ENCODE measurements at places on chromosomes 1 and 21.

- H3K27me3 ChIP-seq: no peaks in the 10 kb centered on the region
- no peak overlapping the region for H3K27ac ChIP-seq
- H3K36me3 ChIP-seq: no peaks in the 10 kb centered on the region
- no peaks in the 10 kb centered on the region for H3K4me1 ChIP-seq
- no peak for ATAC-seq
Measured at GRCh38 chr21:27326301-27326700, 359.4 kb upstream of the ADAMTS5 start.

DNA sequence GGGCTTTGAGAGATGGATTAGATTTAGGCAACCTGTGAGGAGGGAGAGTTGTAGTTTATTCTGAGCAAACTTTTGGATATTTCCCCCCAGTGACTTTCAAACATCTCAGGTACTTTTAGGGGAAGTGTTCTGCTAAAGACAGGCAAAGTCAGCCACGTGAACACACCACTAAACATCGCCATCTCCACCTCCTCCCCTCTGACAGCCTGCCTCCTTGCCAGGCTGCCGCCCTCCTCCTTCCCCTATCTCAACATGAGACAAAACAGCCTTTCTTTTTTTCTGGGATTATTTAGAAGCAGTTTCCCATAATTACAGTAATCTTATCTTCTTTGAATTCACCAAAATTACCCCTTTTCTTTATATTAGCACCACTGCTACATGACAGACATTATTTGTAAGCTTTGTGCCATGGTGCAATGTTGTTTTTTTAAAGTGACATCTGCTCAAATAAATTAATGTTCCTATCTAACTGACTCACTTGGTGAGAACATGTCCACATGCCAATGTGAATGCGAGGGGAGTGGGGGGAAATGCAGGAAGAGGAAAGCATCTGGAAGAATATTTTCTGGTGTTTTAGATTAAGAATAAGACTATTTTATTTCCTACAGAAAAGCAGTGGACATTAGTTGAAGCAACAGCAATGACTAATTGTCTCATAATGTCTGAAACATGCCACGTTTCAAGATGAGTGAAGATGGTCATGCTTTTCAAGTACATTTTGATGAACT, 147.8 kb upstream of the ATP1B1 start:
- no peaks in the 10 kb centered on the region for H3K27me3 ChIP-seq
- no peaks in the 10 kb centered on the region for H3K36me3 ChIP-seq
- H3K27ac ChIP-seq: no peak overlapping the region
- no peaks in the 10 kb centered on the region for H3K4me1 ChIP-seq
- ATAC-seq: no peak

- peak overlapping the region; percentile 39 for H3K27ac ChIP-seq
- no peak for ATAC-seq
- no peaks in the 10 kb centered on the region for H3K27me3 ChIP-seq
- no peaks in the 10 kb centered on the region for H3K36me3 ChIP-seq
- H3K4me1 ChIP-seq: no peaks in the 10 kb centered on the region
Measured at GRCh38 chr1:31694069-31694963, 9.5 kb downstream of the COL16A1 start.

- ATAC-seq: no peak
- H3K4me3 ChIP-seq: no peak overlapping the region
- H3K4me1 ChIP-seq: no peaks in the 10 kb centered on the region
Measured at GRCh38 chr1:171116676-171117075, 26.0 kb downstream of the FMO3 start.

DNA sequence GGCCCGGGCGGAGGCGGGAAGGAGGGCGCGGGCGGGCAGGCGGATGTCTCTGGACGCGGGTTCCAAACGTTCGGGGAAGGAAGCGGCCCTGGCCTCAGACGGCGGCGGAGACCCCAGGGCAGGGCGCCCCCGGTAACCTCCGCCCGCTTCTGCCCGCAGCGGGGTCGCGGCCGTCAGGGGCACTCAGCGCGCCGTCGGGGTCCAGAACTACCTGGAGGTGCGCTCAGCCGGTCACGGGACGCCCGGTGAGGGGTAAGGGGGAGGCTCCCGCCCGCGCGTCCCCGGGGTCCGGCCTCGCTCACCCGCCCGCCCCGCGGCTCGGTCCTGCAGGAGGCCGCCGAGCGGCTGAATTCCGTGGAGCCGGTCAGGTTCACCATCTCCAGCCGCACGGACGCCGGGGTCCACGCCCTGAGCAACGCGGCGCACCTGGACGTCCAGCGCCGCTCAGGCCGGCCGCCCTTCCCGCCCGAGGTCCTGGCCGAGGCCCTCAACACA, 406 bp downstream of the PUSL1 start:
- peak overlapping the region; percentile 97 for H3K27ac ChIP-seq
- ATAC-seq: no peak
- peak overlapping the region; percentile 92 for H3K4me3 ChIP-seq

- peaks cover 9% of the 10 kb centered on the region for H3K27me3 ChIP-seq
- peaks cover 21% of the 10 kb centered on the region for H3K4me1 ChIP-seq
- ATAC-seq: no peak
- no peaks in the 10 kb centered on the region for H3K36me3 ChIP-seq
Measured at GRCh38 chr21:41960386-41960785, 6.6 kb upstream of the C2CD2 start.

DNA sequence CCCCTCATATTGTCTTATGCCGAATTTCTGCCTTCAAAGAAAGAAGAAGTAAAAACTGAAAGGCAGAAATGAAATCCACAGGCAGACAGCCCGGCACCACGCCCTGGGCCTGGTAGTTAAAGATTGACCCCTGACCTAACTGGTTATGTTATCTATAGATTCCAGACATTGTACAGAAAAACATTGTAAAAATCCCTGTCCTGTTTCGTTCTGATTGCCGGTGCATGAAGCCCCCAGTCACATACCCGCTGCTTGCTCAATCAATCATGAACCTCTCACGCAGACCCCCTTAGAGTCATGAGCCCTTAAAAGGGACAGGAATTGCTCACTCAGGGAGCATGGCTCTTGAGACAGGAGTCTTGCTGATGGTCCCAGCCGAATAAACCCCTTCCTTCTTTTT, 49.3 kb downstream of the JMJD4 start:
- no peaks in the 10 kb centered on the region for H3K27me3 ChIP-seq
- H3K36me3 ChIP-seq: no peaks in the 10 kb centered on the region
- no peak for ATAC-seq
- H3K4me3 ChIP-seq: no peak overlapping the region
- no peaks in the 10 kb centered on the region for H3K4me1 ChIP-seq
- no peak overlapping the region for H3K27ac ChIP-seq

DNA sequence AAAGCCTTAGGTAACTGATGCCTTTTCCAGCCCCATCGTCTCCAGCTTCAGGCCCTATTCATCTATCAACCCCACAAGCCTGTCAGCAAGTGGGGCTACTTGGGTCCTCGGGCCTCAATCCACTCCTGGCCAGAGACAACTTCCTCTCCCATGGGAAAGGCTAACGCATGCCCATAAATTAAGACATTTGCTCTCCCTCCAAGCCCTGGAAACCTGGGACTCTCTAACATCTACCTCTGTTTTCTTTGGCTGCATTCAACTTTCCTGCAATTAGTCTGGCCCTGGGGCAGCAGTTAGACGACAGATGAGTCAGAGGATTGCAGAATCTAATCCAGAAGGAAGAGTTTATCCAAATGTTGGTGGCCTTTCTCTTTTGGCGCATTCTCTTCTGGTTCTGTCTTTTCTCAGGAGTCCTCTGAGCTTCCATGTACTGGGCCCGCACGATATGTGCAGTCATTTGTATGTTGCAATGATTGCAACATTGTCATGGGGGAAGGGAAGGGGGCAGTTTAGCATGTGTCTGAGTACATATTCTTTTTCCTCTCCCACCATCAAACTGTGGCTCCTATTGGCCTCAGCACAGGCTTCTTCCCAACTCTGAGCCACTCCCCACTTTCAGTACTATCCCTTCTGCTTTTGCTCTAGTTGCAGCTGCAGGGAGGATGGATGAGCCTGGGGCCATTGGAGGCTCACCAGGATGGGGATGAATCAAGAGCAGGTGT, 54.4 kb downstream of the NAV1 start:
- peak; percentile 92 for ATAC-seq
- no peak overlapping the region for H3K4me3 ChIP-seq
- peaks cover 37% of the 10 kb centered on the region for H3K4me1 ChIP-seq
- H3K27ac ChIP-seq: no peak overlapping the region

GRCh38 chr1:234776256-234776875, 166.4 kb upstream of the IRF2BP2 start:
- H3K36me3 ChIP-seq: no peaks in the 10 kb centered on the region
- no peak for ATAC-seq
- no peaks in the 10 kb centered on the region for H3K4me1 ChIP-seq
- H3K27ac ChIP-seq: no peak overlapping the region

DNA sequence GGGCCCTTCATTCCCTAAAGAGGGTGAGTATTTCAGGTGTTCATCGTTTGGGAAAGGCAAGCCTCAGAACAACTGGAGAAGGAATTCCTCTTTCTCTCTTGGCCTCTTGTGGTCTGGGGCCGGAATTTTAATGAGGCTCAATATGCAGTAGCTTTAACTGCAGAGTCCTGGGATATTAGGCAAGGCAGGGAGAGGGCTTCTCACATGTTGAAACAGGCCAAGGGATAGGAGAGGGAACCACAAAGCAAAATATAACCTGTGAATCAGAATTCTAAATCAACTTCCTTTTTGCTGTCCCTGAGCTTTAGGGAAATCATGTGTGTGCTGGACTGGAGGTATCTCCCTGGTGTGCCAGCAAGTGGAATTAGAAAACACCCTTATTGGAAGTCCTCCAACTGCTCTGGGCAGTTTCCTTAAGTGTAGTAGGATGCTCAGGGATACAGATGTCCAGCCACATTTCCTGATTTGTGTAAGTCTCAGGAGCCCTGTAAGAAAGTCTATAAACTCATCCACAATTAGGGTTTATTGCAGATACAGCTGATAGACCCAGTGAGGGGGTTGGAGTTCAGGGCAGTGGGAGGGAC, 215.8 kb upstream of the ZRANB2 start:
- no peaks in the 10 kb centered on the region for H3K27me3 ChIP-seq
- H3K4me3 ChIP-seq: no peak overlapping the region
- no peaks in the 10 kb centered on the region for H3K36me3 ChIP-seq
- no peaks in the 10 kb centered on the region for H3K4me1 ChIP-seq
- no peak for ATAC-seq

- no peaks in the 10 kb centered on the region for H3K36me3 ChIP-seq
- no peak overlapping the region for H3K4me3 ChIP-seq
- no peak for ATAC-seq
Measured at GRCh38 chr1:76055987-76056386, 18.6 kb upstream of the ST6GALNAC3 start.

DNA sequence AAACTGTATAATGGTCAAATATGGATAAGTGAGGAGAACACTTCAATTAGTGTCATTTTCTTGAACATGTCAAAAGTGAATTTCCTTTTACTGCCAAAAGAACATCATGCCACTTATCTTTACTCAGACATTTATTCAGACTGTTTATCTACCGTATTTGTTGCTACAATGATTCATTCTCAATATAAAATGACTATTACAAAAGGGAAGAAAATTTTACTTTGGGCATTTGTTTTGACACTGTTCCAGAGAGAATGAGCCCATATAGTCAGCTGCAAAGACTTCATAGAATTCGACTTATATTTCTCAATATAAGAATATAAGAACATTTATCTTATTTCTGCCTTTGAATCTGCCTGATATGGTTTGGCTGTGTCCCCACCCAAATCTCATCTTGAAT, 1699.1 kb downstream of the BRINP3 start:
- no peaks in the 10 kb centered on the region for H3K36me3 ChIP-seq
- H3K4me1 ChIP-seq: no peaks in the 10 kb centered on the region
- H3K27me3 ChIP-seq: no peaks in the 10 kb centered on the region
- no peak overlapping the region for H3K27ac ChIP-seq
- H3K4me3 ChIP-seq: no peak overlapping the region
- no peak for ATAC-seq

DNA sequence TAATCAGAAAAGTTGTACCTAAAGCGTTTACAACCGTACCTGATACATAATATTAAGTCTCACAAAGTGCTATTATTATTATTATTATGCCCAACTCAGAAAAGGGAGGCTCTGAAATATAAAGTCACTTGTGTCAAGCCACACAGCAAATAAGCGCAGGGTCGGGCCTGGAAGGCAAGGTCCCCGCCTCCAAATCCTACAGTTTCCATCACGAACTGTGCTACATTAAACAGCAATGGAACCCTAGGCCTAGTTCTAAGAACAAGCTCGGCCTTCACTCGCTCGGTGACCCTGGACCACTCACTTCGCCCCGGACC, 549 bp downstream of the PARS2 start:
- no peaks in the 10 kb centered on the region for H3K36me3 ChIP-seq
- no peaks in the 10 kb centered on the region for H3K27me3 ChIP-seq
- no peaks in the 10 kb centered on the region for H3K4me1 ChIP-seq
- H3K27ac ChIP-seq: peak overlapping the region; percentile 83

DNA sequence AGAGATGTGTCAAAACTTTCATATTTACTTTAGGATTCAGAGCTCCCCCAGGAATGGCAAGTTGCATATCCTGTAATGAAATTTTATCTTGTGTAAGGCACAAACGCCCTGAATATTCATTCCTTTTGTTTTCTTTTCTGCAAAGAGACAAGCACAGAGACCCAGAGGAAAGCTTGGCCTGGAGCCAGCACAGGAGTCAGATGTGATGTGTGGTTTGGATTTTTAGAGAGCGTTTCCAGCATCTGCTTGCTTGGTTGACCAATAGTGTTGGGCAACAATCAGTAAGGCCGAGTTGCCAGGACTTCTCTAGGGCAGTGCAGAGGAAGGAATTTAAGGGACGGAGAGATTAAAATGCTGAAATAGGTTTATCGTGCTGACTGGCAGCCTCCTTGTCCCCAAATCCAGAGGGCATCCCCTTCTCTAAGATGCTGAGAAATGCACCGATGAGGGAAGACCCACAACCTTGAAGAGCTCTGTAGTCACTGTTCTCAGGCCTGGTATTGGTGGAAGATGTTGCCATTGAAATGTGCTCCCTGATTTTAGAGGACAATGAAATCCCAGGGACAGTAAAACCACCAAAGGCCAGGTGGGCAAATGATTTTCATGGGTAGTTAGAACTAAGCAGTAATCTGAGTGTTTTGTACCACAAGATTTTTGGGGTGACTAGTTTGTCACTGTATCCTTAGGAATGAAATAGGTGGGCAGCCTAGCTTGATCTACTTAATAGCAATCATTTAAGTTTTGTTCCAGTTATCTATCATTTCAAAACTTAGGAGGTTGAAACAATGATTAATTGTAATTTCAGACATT, 37.9 kb upstream of the RHOU start:
- no peaks in the 10 kb centered on the region for H3K4me1 ChIP-seq
- H3K27ac ChIP-seq: no peak overlapping the region
- no peak overlapping the region for H3K4me3 ChIP-seq
- no peaks in the 10 kb centered on the region for H3K36me3 ChIP-seq
- H3K27me3 ChIP-seq: no peaks in the 10 kb centered on the region
- peak; percentile 80 for ATAC-seq

- H3K36me3 ChIP-seq: no peaks in the 10 kb centered on the region
- H3K4me3 ChIP-seq: no peak overlapping the region
- no peaks in the 10 kb centered on the region for H3K4me1 ChIP-seq
Measured at GRCh38 chr1:175499595-175500382, 243.6 kb downstream of the TNR start.

Data from gastroesophageal sphincter (tissue), 4 donors.